ENCODE measurements at places on chromosomes 2 and 18. TPM values are rescaled to one million over a fixed set of nuclear protein-coding genes. Genes with fewer than 3 reads are reported as not detected.

The EMILIN2 gene
- total RNA-seq: 1.9 TPM

- no peak overlapping the region for H3K4me3 ChIP-seq
- H3K4me1 ChIP-seq: peaks cover 55% of the 10 kb centered on the region
- no peak for DNase-seq
- H3K27me3 ChIP-seq: no peaks in the 10 kb centered on the region
- H3K36me3 ChIP-seq: no peaks in the 10 kb centered on the region
Observed at GRCh38 chr18:63189817-63190216, 129.8 kb downstream of the BCL2 start.

DNA sequence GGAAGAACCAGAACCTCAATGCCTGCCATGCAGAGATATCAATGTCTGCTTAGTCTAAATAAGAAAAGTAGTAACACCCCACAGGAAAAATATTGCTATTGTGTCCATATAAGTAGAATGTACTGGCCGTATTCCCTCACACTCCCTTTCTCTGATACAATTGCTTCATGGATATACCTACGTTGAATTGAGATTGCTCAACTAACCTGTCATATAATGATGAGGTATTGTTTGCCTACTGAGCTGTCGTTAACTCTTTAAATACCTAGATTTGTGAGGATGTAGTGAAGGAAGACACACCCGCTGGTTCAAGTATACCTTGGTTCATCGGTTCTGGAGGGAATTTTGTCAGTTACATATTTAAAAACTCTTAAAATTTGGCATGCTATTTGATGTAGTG, 480.7 kb upstream of the TCF4 start:
- no peaks in the 10 kb centered on the region for H3K27me3 ChIP-seq
- no peak for DNase-seq

- H3K4me1 ChIP-seq: no peaks in the 10 kb centered on the region
- DNase-seq: no peak
- H3K27ac ChIP-seq: no peak overlapping the region
- H3K36me3 ChIP-seq: no peaks in the 10 kb centered on the region
- no peaks in the 10 kb centered on the region for H3K27me3 ChIP-seq
Observed at GRCh38 chr18:1383465-1383864, 478.8 kb downstream of the ADCYAP1 start.
